GM12891 (cell line): ENCODE measurements at places on chromosomes 3 and 15.

DNA sequence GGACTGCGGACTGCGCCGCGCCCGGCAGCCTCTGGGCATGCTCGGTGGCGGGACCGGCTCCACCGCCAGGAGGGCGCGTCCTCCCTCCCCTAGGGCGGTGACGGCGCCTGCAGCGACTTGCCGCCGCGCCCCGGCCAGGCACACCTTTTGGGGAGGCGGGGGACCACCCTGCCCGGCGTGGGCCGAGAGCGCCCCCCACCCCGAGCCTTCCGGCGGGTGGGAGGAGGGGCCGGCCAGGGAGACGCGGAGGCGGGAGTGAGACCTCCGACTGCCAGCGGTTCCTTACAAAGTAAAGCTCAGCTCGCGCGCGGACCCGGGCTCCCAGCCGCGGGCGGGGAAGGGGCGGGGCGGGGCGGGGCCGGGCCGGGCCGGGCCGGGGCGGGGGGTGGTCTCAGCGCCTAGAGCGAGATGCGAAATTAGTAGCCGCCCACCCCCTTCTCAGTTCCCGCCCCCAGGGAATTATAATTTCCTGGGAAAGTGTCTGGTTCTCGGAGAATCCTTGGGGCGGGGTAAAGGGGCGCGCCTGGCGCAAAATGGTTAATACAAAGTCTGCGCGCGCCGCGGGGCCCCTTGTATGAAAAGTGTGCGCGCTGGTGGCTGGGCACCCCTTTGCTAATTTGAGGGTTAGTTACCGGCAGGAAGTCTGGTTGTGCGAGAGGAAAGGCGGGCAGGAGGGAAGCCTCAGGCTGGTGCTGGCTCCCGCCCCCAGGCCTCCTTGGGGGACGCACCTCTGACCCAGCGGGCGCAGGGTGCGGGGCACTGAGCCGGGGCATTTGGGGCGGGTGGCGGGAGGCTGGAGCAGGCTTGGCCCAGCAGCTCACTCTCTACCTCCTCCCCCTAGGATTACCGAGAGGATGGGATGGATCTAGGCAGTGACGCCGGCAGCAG lies 224.8 kb upstream of the IL12A start:
- DNase-seq, result peak; percentile 73

DNA sequence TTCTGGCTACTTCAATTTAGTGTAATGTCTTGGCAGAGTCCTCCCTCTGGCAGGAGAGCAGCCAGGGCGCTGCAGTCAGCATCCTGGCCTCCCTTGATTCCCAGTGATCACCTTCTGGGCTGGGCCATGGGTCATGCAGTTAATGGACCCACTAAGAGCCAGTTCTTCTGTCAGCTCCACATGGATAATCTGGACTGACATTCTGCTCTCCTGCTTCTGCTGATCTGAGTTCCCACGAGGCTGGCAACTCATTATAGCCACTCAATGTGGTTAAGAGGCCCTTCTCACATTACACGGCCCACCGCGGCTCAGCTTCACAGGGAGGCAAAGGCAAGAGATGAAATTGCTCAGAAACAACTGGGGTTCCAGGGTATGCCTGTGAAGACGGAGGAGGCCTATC lies 94.0 kb downstream of the WDR76 start:
- no peak for DNase-seq

DNA sequence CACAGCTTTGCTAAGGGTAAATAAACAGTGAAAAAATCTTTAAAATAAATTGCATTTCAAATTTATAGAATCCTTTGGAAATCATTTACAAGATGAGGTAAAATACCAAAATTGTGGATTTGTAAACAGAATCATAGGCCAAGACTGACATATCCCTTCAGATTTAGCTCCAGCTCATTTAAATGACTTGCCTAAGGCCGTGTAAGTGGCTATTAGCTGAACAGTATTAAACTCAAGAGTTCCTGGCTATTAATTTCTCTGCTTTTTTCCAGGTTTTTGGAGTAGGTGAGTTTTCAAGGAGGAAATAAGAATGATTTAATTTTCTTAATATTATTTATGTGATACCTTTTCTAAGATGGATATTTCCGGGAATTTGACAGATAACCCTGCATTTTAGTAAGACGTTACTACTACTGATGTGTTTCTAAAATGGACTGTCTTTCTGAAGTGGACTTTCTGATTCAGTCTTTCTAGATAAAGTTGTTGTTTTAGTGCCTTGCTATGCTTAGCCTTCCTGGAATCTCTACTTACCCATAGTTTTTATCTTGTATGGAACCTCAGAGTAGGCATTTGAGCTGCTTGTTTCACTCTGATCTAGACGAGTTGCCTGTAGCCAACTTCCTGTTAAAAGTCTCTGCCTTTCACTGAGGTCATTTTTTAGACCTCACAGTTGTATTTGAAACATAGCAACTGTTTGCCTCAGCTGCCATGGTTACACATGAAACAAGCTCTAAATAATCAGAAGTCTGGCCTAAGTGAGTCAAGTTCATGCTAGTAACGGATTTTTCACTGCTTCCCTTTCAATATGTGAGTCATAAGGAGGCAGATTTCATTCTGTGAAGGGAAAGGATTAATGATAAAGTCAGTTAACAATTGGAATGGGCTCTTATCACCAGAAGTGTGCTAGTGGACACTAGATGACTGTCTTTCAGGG lies 127.0 kb downstream of the KLHL25 start:
- DNase-seq, result no peak

- no peak for DNase-seq
Observed at GRCh38 chr3:155585384-155585783, 159.5 kb downstream of the PLCH1 start.

GRCh38 chr3:43169987-43170386 lies 64.1 kb upstream of the POMGNT2 start:
- DNase-seq, result no peak

DNA sequence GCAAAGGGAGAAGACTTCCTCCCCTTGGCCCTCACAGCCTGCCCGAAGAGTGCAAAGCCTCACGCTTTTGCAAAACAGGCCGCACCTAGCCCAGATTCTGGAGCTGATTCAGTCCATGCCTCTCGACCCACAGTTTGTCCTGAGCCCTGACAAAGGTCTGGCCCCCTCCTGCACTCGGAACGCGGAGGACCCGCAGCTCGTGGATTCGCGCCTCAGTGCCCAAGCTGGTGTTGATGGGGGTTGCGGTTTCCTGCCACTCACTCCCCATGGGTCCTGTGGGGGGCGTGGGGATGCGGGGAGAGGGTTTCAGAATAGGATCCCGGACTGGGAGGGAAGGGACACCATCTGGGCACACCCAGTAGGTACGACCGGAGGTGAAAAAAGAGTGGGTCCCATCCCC lies 594 bp upstream of the CRABP1 start:
- DNase-seq, result no peak

- no peak for DNase-seq
Observed at GRCh38 chr3:70947579-70947978, 635.1 kb upstream of the MDFIC2 start.

GRCh38 chr15:45105586-45105985 lies 8.4 kb downstream of the DUOX2 start:
- no peak for DNase-seq

DNA sequence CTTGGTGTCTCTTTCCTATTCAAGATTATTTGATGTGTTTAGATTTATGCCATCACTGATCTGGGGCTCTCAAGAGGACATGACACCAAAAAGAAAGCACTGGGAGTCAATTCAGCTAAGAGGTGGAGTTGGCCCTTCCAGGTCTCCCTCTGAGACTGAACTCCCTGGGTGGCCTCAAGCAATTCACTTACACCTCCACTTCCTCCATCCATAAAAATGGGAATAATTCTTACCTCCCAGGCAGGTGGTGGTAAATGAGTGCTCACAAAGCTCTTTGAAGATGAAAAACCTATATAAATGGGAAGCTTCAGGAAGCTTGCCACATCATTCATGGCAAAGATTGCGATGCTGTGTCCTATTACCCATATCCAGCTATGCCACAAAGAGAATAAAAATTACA lies 59.2 kb upstream of the ICE2 start:
- no peak for DNase-seq

DNA sequence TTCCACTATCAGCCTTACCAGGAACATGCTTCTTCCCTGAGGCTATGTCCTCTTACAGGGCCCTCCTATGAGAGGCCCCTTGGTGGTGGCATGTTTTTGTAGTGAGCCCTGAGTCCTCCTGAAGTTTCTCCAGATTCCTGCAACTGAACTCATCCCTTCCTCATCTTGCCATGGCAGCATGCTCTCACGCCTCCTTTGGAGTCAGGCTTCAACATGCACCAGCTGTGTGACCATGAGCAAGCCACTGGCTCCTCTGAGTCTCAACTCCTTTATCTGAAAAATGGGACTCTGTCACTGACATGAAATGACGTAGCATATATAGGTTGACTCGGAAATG lies 216.3 kb upstream of the TLE3 start:
- DNase-seq, result no peak
